ENCODE measurements at places on chromosomes 7 and 10.

- no peak for DNase-seq
Observed at GRCh38 chr10:121352231-121352855, 245.9 kb downstream of the FGFR2 start.

- DNase-seq, result no peak
Observed at GRCh38 chr10:18418541-18419215, 232.7 kb downstream of the NSUN6 start.

DNA sequence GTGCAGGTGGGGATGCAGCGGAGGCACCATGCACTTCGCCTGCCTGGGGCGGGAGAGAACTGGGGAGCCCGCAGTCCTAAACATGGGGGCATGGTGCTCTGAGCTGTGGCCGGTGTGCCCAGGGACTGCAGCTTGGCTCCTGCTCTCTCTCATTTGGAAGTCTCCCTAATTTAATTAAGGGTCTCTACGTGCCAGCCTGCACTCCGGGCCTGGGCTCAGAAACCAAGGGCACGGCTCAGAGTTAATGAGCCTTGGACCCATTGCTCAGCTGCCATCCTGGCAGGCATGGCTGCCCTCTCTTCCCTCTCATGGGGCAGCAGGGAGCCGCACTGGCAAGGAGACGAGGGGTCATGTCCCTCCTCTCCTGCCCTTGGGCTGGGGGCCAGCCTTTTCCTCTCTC, 115.6 kb downstream of the CDH23 start:
- DNase-seq, result no peak

GRCh38 chr10:44439239-44439957, 54.5 kb upstream of the CXCL12 start:
- no peak for DNase-seq

DNA sequence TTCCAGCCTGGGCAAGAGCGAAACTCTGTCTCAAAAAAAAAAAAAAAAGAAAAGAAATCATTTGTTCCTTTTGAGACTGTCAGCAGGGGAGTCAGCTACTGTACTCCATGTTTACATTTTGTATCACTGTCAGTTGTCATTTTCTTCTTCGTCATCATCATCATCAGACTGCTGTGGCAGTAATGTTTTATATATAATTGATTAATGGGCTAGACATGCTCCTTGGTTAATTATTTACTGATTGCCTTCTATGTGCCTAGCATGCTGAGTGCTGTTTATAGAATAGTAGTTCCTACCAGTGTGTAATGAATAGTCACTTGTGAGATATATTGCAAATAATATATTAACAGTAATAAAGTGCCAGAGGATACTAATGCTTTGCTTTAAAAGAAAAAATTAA, 50.5 kb downstream of the VCL start:
- no peak for DNase-seq

DNA sequence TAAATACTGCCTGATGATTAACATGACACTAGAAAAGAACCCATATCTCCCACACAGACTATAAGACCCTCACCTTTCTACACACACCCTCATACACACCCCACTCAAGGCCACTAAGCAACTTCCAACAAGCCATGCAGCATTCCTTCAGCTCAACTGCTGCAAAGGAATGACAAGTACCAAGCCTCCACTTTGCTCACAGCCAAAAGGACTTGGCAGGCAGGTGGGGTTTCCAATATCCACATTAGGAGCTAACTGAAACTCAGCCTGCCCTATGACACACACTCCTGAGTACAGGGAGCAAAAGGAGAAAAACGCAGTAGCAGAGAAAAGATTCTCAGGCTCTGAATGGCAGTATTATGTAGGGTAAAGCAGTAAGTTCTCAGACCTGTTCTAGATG, 13.4 kb downstream of the USP54 start:
- DNase-seq, result no peak

DNA sequence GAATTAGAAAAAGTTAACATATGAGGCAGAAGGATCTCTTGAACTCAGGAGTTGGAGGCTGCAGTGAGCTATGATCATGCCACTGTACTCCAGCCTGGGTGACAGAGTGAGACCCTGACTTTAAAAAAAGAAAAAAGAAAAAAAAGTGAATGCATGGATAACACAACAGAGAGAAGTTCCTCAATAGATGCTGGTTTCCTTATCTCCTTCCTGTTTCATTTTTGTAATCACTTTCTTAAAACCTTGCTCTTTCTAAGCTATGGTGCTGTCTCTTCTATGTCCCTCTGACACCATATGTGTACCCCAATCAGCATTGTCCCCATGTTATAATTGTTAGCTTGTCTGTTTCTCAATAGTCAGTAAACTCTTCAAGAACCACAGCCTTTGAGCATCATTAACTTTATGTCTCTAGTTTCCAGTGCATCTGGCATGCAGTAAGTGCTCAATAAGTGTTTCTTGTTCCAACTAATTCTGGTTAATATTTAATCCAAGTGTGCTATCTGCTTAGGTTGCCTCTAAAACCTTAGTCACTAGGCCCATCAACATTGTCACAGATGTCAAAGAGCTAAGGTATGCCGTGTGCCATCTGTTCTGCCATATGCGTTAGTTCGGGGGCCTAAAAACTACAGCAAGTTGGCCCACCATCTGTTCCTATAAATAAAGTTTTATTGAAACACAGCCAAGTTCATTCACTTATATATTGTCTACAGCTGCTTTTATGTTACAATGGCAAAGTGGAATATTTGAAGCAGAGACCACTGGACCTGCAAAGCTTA, 36.2 kb downstream of the MPP7 start:
- DNase-seq, result no peak

- no peak for DNase-seq
Observed at GRCh38 chr7:94127026-94127425, 122.9 kb upstream of the BET1 start.

DNA sequence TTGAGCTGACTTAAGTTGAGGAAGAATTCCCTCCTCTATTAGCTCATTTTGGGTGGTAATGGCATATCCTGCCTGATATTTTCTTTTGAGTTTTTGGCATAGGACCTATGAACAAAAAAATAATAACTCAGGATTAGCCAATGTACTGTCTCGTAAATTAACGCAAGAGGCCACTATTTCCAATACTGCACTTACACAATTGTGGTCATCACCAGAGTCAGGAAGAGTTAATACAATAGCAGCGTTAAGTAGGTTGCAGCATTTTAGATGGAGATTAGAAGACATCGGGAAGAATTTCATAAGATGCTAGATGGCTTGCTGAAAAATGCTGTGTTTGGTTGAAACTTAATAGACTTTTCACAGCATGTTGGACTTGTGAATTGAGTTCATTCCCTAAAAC, 36.4 kb downstream of the ANTXRL start:
- DNase-seq, result no peak

DNA sequence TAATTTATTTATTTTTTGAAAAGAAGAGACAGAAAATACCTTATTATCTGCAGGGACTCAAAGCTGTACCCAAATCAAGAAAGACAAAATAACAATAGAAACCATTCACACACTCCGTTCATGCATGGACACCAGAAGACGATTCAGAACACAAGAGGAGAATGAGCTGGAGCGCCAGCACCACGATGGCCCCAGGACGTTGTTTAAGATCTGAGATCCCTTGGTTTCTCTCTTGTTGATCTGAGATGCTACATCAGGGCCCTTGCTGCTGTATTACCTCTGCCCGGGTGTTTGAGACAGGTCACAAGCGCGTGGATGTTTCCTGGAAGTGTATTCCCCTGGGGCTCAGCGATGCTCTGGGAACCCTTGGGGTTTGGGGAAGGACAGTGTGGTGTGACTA, 46.8 kb downstream of the CHST3 start:
- DNase-seq, result no peak

DNA sequence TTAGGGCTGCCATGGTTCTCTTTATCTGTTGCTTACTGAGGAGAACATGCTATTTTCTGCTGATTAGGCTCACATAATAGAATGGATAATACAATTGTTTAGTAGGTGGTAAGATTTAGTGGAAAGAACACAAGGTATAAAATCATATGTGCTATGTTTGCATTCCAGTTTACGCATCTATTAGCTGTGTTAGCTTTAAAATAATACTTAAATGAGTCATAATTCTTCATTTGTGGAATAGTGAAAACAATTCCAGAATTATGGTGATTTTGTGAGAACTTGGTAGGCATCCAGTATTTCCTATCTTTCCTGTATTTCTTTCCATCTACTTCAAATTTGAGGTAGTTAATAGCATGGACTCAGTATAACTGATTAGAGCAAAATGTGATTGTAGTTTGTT, 1585.5 kb upstream of the LRRTM3 start:
- no peak for DNase-seq

- no peak for DNase-seq
Observed at GRCh38 chr7:30119890-30120577, 14.8 kb upstream of the MTURN start.

- DNase-seq, result no peak
Observed at GRCh38 chr7:157459966-157460365, 123.2 kb downstream of the DNAJB6 start.

DNA sequence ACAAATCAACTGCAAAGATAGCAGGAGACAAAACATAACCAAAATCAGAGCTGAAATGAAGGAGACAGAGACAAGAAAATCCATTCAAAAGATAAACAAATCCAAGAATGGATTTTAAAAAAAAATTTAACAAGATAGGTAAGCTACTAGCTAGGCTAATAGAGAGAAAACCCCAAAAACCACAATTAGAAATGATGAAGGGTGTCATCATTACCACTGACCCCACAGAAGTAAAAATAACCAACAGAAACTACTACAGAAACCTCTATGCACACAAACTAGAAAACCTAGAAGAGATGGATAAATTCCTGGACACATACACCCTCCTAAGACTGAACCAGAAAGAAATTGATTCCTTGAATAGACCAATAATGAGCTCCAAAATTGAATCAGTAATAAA, 117.6 kb downstream of the DNAJC1 start:
- no peak for DNase-seq

DNA sequence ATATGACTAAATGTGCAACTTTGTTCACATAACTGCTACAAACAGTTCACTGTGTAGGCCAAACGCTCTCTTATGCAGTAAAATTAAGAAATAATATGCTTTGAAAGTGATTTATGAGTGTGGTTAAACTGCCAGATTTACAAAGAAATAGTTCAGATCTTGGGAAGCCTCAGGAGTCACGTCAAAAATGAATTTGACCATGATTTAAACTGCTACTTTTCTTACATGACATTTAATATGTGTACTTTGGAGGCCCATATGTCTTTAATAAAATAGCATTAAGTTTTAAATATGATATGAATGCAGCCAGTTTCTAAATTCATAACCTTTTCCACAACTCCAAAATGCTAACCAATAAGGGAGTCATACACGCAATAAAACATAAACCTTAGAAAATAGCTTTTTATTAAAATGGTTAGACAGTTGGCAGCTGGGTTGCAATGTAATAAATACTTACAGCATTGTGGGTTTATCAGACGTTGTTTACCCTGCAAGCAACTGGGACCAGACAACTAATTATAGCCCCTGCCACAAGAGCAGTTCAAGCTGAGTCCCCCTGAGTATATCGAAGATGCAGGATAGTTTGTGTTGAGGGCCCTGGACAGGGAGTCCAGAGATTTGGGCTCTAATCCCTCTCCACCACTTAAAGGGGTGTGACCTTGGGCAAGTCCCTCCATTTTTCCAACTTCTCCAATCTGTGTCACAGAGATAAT, 640.4 kb downstream of the LRMDA start:
- DNase-seq, result no peak

Measured in stimulated activated CD8-positive, alpha-beta memory T cell treated with anti-CD3 and anti-CD28 coated beads, Interleukin-15, amount 100 ng/mL, for 4 hours (primary cell).